ENCODE measurements at places on chromosomes 12 and 14.

DNA sequence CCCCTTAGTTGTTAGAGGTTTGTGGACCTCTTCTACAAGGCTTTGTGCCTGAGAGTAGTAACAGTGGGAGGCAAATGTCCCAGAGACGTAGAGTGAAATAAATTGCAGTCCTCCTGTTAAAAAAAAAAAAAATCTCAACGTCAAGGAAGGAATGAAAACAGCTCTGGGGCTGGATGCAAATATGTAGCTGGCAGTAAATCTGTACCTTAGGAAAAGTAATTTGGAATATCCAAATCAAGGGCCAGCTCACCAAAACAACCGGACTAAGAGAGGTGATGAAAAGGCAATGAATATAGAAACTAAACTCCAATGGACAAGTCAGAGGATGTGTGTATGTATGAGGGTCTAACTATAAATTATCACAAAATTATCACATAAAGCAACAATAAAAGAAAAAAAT, 27.0 kb downstream of the SINHCAF start:
- DNase-seq: no peak

GRCh38 chr14:104281768-104282301, 143.4 kb downstream of the KIF26A start:
- DNase-seq: no peak

DNA sequence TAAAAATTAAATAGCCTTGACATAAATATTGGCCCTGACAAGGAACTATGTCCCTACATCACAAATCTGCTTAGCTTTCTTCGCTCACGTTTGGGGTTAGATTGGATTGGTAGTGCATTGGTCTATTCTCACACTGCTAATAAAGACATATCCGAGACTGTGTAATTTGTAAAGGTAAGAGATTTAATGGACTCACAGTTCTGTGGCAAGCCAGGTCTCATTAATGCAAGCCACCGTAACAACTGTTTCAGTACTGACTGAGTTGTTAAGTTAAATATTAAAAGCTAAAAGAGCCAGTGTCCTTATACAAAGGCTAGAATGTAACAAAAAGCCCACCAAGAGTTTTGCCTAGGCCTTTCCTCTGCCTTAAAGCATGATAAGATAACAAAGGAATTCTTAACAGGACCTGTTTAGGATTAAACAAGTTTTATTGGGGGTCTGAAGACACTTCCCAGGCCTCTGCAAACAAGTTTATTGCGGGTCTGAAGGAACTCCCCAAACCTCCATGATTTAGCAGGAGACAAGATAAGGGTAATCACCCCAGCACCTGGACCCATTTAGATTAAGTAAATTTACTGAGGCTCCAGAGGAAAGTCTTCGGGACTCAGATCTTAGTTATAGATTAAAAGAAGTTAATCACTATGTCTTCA, 88.2 kb upstream of the PTGDR start:
- no peak for DNase-seq

GRCh38 chr14:95185033-95185766, 27.9 kb upstream of the DICER1 start:
- no peak for DNase-seq

DNA sequence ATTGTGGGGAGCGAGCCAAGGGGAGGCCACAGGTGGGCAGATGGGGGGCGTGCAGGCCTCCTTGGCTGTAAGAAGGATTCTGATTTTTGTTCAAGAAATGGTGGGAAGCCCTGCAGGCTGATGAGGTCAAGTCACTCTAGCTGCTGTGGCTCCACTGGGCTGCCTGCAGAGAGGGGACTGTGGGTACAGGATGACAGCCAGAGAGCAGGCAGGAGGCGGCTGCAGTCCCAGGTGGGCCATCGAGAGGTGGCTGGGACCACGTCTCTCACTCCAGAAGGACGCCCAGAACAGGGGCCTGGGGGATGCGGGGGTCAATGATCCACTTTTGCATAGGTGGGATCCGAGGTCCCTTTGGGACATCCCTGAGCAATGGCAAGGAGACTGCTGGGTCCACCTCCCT, 9.1 kb downstream of the NCOR2 start:
- DNase-seq: no peak

DNA sequence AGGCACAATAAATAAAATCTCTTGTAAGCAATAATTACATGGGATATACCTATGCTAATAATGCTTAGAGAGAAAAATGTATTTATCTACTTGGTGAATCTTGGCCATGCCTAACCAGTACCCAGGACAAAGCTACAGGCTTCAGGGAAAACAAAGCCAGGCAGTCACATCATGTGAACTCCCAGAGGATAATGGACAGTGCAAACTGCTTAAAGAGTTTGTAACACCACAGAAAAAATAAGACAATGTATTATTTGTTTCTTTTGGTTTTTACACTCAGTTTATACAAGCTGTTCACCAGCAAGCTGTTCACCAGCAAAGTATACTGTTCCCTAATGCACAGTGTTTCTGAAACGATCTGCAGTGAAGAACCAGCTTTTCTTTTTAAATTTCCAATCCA, 38.0 kb downstream of the DICER1 start:
- DNase-seq: no peak

GRCh38 chr12:48956279-48957140, 777 bp downstream of the ARF3 start:
- DNase-seq: no peak

DNA sequence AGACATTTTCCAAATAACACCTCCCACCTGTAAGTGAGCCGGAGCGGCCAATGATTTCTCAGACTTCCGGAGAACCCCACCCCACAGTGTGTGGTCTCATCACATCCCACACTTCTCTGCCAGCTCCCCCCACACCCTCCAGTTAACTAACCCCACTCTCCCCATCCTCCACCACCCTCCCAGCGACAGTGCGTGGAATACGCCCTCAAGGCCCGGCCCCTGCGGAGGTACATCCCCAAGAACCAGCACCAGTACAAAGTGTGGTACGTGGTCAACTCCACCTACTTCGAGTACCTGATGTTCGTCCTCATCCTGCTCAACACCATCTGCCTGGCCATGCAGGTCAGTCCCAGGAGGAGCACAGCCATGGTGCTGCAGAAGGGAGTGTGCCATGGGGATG, 184.4 kb upstream of the FKBP4 start:
- no peak for DNase-seq

GRCh38 chr12:72677846-72678245, 405.7 kb downstream of the TRHDE start:
- no peak for DNase-seq

DNA sequence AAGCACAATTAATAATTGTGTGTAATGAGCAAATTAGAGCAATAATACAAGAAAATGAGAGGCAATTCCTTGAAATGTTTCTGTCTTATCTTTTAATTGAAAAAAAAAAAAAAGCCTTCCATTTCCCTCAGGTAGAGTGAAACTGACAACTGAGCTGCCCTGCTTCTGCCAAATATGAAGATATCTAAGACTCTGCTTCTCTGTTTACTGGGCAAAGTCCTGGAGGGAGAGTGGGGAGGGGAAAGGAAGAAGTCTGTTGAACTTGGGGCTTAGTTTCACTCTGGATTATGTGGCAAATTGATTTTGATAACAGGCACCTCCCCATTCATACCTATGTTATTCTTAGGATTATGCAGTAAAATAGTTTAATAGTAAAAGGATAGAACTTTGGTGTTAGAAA, 364.9 kb downstream of the NRXN3 start:
- no peak for DNase-seq

DNA sequence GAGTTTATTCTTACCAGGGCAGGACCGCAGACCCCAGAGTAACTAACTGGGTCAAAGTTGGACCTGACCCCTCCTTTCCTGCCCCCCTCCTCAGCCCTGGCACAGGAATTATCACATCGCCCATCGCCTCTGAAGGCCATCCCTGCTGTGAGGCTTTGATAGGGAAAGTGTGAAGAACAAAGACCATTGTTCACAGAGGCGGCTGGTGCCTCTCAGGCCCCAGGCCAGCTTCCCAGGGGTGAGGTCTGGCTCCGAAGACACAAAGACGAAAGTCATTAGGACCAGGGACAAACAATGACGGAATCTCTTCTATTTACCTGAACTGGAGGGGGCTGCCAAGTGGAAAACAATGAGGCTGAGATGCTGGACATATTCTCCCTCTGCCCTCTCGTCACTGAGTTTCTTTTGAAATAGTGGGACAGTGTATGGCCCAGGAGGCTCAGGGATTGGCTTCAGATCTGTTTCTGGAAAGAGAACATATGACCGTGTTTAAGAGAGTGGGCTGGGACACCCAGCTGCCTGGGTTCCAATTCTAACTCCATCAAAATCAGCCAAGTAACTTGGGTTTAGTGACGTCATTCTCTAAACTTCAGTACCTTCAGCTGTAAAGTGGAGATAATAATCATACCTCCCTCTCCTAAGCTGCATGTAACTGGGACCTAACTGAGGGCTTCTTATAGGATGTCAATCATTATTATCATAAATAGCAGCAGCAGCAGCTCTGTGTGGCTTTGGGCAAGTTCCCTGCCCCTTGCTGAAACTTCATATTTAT, 769.4 kb downstream of the MED13L start:
- DNase-seq: no peak

GRCh38 chr12:50542448-50542847, 37.7 kb downstream of the DIP2B start:
- DNase-seq: no peak

DNA sequence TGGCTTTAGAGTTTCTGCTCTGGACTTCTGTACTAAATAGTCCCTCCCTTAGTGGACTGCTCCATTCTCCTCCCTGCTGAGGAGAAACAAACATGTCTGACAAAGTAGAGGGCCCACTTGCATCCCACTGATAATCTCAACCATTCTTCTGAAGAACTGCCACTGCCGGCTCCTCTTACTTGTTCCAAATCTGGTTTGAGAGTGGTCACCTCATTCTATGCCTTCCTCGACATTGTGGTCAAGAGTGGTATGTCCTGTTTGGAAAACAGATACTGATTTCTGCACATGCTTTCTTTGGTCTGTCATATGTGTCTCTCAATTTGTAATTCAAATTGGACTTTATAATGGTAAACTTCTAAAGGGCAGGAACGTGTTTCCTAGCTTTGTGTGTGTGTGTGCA, 36.3 kb upstream of the PLEKHA5 start:
- no peak for DNase-seq

GRCh38 chr12:107335802-107336570, 242.6 kb upstream of the CRY1 start:
- no peak for DNase-seq

- DNase-seq: no peak
Measured at GRCh38 chr14:50961605-50962221, 17.4 kb upstream of the PYGL start.

DNA sequence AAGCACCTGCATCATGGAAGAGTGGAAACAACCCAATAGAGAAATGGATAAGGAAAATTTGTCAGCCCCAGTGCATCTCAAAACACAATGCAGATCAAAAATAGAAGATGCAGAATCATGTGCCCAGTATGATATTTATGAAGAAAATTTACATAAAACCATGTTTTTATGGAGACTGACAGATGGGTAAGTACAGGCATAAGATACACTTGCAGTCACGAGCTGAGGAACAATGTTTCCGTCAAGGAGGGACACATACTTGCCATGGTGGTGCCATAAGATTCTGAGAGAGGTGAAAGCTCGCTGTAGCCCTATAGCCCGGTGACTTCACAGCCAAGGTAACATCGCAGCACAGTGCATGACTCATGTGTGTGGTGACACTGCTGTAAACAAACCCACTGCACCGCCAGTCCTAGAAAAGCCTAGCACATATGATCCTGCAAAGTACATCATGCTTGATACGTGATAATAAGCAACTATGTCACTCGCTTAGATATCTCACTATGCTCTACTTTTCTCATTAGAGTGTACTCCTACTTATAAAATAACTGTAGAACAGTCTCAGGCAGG, 112.6 kb downstream of the RIMBP2 start:
- DNase-seq: no peak

DNA sequence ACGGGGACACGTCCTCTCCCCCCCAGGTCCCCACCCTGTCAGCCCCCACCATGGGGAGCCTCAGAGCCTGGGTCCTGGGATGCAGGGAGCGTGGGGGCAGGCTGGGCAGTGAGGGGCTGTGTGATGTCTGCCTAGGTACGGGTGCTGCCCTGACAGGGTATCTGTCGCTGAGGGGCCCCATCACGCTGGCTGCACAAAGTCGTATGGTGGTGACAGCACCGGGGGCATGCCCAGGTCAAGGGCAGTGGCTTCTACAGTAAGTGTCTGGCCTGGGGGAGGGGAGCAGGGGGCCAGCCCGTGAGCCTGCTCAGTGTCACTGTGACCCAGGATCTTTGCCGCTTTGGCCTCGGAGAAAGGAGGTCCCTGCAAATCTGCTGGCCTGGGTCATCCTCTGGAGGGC, 23.3 kb downstream of the PAPLN start:
- no peak for DNase-seq

GRCh38 chr14:83071888-83072501, 1538.3 kb upstream of the SEL1L start:
- no peak for DNase-seq

DNA sequence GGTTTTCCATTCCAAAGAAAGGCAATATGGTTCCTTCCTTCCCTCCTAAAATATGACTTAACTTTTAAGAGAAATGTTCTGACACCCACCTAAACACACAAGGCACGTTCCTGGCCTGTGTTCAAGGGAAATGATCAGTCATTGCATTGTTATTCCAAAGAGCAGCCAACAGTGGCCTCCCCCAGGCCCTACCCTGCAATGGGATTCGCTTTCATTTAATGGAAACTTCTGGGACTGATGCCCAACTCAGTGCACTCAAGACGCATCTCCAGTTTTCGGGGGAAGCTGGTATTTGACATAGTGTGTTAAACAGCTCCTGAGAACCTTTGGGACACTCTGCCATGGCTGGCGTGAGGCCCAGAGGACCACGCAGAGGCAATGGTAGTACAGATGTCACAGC, 65.9 kb downstream of the DDX51 start:
- DNase-seq: no peak

DNA sequence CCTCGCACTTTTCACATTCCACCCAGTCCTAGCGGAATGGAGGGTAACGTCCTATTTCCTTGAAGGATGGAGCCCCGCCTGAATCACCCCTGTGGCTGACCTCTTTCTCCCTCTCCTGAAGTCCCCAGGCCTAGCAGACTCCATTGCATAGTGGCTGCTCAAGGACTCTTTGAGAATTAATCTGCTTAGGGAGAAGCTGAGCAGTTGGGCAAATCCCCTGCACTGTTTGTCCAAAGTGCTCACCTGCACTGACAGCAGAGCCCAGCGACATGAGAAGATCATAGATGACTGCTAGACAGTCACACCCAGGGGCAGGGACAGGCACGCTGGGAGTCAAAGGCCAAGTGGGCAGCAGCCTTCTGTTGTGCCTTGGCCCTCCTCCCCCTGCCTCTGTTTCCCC, 37.7 kb upstream of the DICER1 start:
- no peak for DNase-seq

DNA sequence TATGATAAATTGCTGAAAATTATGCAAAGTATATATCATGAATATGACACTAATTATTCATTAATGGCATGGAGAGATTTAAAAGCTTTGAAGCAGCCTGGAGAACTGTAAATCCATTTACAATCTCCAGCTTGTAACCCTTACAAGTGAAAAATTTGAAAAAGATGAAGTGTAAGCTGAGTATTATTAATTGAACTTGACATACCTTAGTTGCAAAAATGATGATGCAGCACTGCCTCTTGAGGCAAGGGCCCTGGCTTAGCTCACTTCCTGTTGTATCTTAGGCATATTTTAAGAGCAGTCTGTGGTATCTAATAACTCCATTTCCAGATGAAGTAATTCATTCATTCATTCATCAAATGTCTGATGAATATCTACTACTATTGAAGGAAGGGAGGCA, 158.6 kb downstream of the ANO4 start:
- no peak for DNase-seq

Measured in stimulated activated naive B cell treated with anti-CD40 and anti-IgM and Interleukin-4, amounts not matched to agents 10 μg/mL and 1 μg/mL and 100 μg/mL, for 72 hours (primary cell).